ENCODE measurements at places on chromosomes 16 and 17.

GRCh38 chr17:75404223-75404730 lies 1.2 kb downstream of the GRB2 start:
- DNase-seq: no peak

- DNase-seq: no peak
Measured at GRCh38 chr16:9443864-9444263, 352.4 kb downstream of the HAPSTR1 start.

DNA sequence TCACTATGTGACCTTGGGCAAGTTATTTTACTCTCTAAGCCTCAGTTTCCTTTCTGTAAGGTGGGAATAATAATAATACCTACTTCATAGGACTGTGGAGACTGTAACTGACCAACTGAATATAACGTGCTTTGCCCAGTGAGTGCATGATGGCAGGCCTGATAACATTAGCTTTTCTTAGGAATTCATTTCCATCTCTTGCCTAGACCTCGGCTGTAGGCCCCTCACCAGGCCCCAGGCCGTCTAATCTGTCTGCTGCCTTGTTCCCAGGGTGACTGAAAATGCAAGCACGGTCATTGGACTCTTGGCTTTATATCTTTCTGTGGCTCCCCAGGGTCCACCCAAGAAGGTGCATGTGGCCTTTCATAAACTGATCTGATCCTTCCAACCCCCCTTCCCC lies 6.7 kb upstream of the UBE2O start:
- DNase-seq: no peak

- DNase-seq: no peak
Measured at GRCh38 chr17:48143629-48144028, 36.1 kb downstream of the SNX11 start.

DNA sequence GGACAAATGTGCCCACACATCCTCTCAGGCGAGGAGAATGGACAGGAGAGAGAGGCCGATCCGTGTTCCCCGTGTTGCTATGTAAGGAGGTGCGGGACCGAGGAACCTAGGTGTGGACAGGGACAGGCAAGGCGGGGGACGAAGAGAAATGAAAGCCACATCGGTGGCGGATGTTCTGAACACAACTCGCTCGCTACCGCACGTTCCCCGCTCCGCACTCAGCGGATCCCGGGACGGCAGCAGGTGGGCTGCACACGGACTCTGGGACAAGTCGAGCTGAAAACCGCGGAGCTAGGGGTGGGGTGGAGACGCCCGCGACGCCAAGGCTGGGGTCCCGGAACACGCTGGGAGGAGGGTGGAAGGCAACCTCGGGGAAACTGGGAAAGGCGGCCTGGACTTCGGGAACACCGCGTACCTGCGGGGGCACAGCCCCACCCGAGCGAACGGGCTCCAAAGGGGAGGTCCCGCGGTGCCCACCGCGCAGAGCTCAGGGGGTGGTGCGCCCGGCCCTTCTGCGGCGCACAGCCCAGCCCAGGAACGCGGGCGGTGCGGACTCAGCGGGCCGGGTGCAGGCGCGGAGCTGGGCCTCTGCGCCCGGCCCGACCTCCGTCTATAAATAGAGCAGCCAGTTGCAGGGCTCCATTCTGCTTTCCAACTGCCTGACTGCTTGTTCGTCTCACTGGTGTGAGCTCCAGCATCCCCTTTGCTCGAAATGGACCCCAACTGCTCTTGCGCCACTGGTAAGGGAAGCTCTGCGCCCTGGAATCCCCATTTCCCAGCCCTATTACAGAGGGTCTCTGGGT lies at the start of gene MT1E:
MT1E (plus strand) TSS at position 642 of the 803 bp plus-strand sequence; CDS start at position 713, 71 bp downstream.
- peak; percentile 76 for DNase-seq

DNA sequence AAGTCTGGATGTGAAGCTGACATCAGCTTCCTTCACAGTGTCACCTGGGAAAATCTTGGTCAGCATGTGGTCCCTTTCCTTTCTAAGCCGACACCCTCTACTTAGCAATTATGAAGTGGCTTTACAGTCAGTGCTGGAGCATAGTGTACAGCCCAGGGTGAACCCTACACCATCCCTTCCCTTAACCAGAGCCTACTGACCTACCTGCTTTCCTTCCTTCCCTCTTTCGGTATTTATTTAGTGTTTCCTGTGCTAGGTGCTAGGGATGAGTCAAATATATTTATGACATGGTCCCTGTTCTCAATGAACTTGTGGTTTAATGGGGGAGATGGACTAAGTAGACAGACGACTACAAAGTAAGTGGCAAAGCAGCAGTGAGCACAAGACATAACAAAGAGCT lies 77.5 kb downstream of the CDK5R1 start:
- DNase-seq: peak; percentile 8

- DNase-seq: no peak
Measured at GRCh38 chr16:17511340-17511739, 40.6 kb upstream of the XYLT1 start.

- DNase-seq: no peak
Measured at GRCh38 chr16:69917739-69918138, 33.4 kb upstream of the CLEC18A start.

GRCh38 chr16:26374279-26374925 lies 682.6 kb downstream of the HS3ST4 start:
- DNase-seq: no peak

DNA sequence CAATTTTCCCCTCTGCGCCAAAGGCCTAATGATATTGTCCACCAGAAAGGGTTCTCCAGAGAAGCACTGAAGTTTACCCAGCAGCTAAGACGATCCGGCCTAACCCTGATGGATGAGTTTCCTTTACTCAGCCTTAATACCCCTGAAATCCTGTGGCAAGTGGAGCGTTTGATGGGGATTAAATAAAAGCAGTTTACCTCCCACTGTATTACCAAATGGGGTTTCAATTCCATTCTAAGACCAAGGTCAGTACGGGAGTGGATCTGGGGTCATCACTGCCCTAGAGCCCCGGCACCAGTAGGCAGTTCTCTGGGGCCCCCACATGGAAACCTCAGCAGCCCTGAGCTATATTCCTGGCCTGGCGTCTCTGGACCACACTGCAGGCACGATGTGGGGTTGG lies 97.1 kb upstream of the NOL11 start:
- no peak for DNase-seq

- DNase-seq: no peak
Measured at GRCh38 chr16:51228097-51228659, 77.1 kb upstream of the SALL1 start.

Data from stimulated activated CD8-positive, alpha-beta memory T cell treated with anti-CD3 and anti-CD28 coated beads, Interleukin-15, amount 100 ng/mL, for 48 hours (primary cell).